ENCODE measurements at places on chromosomes 11 and 22.

GRCh38 chr11:125351033-125351867, 144.8 kb downstream of the FEZ1 start:
- no peak for DNase-seq

DNA sequence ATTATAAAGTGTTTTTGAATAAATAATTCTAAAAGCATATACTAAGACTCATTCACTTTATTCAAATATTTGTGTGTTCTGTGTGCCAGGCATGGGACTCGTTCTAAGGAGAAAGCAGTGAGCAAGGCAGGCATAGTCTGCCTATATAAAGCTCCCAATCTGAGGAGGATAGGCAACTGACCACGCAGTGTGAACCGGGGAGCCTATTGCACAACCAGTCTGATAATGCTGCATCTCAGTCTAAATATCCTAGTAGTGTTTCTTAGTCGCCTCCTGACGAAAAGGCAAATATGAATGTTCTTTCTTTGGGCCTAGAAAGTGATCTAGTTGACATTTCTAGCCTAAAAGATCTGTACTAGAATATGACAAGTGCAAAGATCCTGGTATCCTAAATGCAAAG, 98.3 kb downstream of the C11orf65 start:
- DNase-seq, result no peak

DNA sequence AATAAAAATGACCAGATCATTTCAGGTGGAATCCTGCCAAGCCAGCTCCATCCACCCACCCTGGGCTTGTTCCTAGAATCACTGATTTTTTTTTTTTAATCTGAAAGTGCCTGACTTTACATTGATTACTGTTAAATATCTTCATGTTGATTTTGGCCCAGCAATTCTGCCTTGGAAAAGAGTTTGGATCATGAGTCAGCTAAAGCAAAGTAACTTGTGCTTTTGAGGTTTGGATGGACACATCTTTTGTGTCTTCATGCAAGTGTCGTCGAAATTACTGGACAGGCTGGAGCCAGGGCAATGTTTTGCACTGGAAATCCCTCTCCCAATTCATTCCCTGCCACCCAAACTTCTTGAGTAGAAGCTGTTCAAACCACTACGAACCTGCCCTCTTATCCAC, 164.0 kb upstream of the SYT13 start:
- DNase-seq, result no peak

DNA sequence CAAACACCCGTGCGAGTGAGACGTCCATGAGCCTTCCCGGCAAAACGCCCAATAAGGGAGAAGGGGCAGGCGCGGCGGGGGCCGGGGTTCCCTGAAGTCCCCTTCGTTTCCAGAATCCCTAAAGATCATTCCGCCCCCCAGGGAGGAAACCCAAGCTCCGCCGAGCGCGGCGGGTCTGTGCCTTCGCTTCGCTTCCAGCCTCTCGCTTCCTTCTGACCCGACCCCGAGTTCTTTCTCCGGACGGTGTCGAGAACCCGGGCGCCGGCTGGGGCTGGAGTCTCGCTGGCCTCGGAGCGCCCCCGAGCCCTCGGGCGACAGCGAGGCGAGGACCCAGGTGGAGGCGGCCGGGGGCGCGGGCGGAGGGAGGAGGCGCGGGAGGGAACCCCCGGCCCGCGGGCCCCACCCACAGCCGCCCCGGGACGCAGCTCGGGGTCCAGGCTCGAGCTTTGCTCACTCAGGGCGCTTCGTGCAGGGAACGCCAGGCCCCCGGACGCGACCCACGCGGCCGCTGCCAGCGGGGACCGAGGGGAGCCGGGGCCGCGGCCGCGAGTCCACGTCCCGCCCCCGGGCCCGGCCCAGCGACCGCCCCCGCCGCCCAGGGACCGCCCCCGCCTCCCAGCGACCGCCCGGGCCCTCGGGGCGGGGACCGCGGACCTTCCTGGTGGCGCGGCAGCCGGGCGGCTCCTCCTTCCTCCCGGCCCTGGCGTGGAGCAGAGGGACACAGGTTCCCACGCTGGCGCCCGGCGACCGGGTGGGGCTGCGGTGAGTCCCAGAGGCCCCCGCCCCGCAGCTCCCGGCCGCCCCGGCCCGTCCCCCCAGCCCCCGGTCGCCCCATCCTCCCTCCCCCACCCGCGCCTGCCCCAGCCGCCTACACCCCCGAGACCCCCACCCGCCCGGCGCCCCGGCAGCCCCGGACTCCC, at the start of gene PGGHG:
Gene PGGHG (plus strand): TSS at position 649 of the 920 bp plus-strand sequence. CDS start 691 bp downstream, outside the sequence.
- no peak for DNase-seq

- peak; percentile 11 for DNase-seq
Observed at GRCh38 chr11:116732271-116733042, 40.3 kb downstream of the BUD13 start.

DNA sequence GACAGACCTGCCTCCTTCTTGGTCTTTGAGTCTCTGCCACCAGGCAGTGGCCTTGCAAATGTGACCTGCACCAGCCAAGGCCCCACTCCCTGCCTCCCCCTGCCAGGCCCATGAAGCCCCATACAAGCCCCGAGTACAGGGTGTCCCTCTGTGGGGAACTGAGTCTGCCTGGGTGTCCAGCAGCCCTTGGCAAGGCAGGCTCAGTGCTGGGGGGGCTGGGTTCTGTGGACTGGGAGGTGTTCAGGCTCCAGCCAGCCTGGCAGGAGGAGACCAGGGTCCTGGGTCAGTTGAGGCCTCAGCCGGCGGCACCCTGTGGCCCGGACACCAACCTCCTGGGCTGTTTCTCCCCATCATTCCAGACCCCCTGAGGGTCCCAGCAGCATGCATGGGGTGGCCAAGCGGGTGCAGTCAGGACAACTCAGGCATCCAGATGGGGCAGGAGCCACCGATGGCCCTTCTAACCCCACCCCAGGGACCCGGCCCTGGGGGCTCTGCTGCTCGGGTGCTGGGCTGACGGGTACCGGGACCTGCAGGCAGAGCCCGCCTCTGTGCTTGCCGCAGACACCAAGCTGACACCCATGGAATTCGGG, 5.7 kb downstream of the MUC5AC start:
- DNase-seq, result no peak

DNA sequence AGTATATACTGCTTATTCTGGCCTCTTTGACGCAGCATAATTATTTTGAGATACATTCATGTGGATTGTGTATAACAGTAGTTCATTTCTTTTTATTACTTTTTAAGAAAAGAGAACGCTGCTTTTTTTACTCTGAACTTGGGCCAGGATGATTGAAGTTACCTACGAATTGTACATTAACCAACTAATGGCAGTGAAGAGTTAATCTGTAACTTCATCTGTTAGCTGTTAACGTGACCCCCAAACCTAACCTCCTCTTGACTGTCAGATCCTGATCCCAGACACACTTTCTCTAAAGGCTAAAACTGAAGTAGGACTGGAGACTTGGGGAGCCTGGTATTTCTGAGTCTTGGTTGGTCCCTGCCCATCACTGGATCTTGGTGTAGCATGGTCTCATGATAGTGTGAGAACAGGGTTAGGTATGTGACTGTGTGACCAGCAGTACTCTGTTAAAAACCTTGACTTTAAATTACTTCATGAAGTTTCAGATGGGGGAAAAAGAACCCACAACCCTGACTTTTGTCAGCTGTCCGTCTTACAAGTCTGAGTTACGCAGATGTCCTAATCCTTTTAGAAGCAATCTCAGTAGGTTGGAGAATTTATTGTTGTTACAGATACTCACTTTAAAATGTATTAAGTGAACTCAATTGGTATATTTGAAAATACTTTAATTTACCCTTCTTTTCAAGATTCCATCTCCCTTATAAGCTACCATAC, 39.4 kb downstream of the C22orf31 start:
- DNase-seq, result no peak

- no peak for DNase-seq
Observed at GRCh38 chr11:123546515-123546914, 107.9 kb downstream of the SCN3B start.

DNA sequence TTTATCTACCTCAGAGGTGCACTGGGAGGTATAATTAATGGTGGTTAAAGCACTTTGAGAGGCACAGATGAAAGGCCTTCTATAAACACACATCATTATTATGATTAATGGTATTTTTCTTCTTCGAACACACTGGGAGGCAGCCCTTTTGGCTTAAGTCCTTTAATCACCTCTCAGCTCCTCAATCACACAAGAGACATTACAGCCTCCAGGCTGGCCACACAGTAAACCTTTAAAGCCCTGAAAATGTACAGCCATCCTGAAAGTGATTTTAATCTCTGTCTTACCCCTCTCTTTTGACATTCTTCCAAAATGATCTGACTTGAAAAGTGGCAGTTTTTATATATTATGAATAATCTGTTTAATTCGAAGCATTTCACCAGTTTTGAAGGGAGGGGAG, 54.3 kb upstream of the VSTM5 start:
- no peak for DNase-seq

- no peak for DNase-seq
Observed at GRCh38 chr11:2582351-2582945, 117.3 kb downstream of the KCNQ1OT1 start.

DNA sequence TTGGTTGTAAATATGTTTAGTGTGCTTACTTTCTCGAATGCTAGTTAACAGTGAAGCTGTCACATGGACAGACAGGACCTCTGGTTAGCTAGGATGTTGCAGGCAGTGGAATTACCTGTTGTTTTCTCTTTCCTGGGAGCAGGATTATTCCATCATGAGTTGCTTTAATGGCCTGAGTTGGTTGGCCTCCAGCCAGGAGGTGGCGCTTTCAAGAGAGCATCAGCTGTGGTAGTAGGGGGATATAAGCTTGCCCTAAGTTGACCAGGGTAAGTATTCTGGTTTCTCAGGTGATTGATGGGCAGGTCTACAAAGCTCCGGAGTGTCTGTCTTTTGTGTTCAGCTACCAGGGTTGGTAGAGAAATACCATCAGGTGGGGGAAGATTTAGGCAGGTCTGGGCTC, 43.5 kb downstream of the NELL1 start:
- no peak for DNase-seq

- DNase-seq, result no peak
Observed at GRCh38 chr11:105670811-105671210, 60.9 kb downstream of the GRIA4 start.

GRCh38 chr11:32279672-32280071, 155.7 kb downstream of the WT1 start:
- DNase-seq, result no peak

DNA sequence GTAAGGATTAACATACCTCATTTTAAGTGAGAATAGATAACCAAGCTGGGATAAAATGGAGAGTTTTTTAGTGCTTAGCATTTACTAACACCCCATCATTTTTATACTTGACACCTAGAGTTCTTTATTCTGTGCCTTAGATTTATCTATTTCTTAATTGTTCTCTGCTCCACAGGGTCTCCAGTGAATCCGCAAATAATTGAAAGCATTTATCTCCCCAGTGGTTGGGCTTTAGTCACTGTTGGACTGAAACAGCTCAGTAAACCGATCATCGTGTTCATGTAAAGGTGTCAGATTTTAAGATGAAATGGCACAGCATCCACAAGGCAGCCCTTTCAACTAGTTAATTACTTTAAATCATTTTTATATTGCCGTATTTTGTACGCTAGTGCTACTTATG, 17.8 kb upstream of the GRIA4 start:
- DNase-seq, result no peak

DNA sequence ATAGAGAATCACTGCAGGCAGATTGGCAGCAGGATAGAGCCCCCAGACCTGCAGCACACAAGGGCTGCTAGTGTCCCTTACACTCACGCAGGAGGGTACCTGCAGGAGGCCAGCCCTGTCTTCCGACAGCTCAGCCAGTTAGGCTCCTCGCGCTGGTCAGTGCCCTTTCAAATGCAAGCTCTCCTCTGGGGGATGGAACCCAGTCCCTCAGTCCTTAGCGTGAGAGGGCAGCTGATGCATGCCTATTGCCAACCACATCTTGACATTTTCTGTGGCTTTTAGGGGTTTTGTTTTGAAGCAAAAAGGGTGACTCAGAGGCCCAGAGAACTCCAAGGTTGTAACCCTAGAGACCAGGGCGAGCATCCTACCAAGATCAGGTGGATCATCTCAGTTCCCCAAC, 40.0 kb downstream of the WNT11 start:
- no peak for DNase-seq

GRCh38 chr11:110939471-110939870, 227.2 kb upstream of the ARHGAP20 start:
- DNase-seq, result no peak

- no peak for DNase-seq
Observed at GRCh38 chr11:78417175-78417887, at the start of gene GAB2. GAB2 (minus strand) TSS chr11:78417820; CDS start chr11:78417720, 100 bp downstream.

GRCh38 chr22:43900206-43900605, 8.4 kb upstream of the PNPLA5 start:
- DNase-seq, result no peak

- no peak for DNase-seq
Observed at GRCh38 chr11:114077482-114078305, 18.2 kb downstream of the ZBTB16 start.

- no peak for DNase-seq
Observed at GRCh38 chr22:45064313-45065278, 54.8 kb upstream of the PHF21B start.

DNA sequence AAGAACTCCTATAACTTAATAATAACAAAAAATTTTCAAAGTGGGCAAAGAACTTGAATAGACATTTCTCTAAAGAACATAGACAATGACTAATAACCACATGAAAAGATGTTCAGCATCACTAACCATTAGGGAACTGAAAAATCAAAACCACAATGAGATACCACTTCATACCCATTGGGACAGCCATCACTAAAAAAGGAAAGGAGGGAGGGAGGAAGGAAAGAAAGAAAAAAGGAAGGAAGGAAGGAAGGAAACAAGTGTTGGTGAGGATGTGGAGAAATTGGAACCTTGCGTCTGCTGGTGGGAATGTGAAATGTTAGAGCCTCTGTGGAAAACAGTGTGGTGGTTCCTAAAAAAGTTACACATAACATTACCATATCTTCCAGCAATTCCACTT, 55.8 kb downstream of the MS4A13 start:
- no peak for DNase-seq

DNA sequence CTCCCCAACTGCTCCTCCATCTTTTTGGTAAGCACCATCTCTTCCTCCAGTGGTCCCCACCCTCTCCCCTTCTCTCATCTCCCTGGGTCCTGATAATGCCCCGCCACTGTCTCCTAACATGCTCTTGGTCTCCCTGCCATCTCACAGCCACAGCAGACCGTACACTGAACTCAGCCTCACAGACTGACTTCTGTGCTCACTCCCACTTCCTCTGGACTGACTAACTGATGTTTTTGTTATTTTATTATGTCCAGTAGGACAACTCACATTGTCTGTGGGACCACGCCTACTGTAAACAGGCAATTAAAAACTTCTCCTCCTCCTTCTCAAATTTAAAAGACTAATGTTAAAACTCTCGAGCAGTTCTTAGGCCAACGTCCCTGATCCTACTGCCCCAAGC, 2.6 kb upstream of the GNAZ start:
- DNase-seq, result no peak
